ENCODE measurements at places on chromosomes 11 and 22.

GRCh38 chr11:107851704-107852310, 6.8 kb downstream of the SLC35F2 start:
- no peak for DNase-seq

GRCh38 chr11:131511794-131512193, 141.4 kb downstream of the NTM start:
- DNase-seq: no peak

DNA sequence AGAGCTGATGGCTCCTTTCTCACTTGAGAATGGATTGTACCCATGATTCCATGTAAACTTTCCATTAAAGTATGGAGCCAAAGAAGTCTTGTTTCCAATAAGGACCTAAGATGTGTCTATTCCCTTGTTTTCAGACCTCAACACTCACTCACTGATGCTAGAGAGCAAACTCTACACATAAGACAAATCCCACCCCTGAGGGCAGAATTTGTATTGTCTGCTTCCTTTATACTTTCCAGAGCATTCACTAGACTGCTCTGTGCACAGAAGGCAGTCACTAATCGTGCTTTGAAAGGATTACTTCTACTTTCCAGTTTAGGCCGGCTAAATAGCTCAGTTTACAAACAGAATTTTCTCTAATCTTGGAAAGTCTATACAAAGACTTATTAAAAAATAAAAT, 6.4 kb downstream of the ANKRD49 start:
- DNase-seq: no peak

DNA sequence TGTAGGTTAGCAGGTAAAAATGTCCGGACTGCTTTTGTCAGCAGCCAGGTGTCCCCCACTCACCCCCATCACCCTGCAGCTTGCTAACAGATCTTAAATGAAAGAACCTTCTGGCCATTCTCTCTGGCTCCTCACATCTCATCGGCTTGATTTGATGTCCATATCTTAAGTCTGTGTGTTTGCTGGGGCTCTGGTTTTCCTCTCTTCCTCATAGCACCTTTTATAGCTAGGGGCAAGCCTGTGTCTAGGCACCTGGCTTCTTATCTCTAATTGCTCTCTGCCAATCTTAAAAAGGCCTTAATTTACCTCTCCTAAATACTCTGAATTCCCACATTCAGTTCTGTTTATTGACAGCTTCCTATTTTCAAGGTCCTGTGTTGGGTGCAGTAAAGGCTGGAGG, 72.0 kb downstream of the ARHGAP42 start:
- DNase-seq: no peak

DNA sequence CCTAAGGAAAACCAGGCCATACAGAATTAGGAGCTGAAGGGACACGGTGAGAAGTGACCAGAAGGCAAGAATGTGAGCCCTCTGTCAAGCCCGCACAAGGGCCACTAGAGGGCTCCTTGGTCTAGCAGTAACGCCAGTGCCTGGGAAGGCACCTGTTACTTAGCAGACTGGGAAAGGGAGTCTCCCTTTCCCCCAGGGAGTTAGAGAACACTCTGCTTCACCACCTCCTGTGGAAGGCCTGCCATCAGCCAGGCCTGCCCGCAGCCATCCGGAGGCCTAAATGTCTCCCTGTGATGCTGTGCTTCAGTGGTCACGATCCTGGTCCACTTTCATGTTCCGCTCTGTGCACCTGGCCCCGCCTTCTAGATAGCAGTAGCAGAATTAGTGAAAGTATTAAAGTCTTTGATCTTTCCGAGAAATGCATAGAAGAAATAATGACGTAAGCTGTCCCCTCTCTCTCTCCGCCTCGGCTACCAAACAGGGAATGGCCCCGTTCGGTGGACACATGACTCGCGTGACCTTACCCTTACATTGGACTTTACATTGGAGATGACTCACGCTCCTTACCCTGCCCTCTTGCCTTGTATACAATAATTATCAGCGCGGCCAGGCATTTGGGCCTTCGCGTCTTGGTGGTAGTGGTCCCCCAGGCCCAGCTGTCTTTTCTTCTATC, 10.7 kb upstream of the GSTP1 start:
- peak; percentile 73 for DNase-seq

DNA sequence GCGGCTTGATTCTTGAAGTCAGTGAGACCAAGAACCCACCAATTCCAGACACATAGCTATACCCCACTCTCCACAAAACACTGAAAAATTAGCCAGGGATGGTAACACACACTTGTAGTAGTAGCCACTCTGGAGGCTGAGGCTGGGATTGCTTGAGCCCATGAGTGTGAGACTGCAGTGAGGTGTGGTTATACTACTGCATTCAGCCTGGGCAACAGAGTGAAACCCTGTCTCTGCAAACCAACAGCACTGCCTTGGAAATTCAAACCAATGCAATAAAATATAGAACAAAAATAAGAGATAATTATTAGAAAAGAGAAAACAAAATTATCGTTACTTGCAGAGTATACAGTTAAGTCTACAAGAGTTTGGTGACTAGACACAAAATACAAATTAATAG, 20.2 kb upstream of the PRDM10 start:
- DNase-seq: no peak

- peak; percentile 65 for DNase-seq
Observed at GRCh38 chr11:118790357-118791110, 430 bp downstream of the DDX6 start.

DNA sequence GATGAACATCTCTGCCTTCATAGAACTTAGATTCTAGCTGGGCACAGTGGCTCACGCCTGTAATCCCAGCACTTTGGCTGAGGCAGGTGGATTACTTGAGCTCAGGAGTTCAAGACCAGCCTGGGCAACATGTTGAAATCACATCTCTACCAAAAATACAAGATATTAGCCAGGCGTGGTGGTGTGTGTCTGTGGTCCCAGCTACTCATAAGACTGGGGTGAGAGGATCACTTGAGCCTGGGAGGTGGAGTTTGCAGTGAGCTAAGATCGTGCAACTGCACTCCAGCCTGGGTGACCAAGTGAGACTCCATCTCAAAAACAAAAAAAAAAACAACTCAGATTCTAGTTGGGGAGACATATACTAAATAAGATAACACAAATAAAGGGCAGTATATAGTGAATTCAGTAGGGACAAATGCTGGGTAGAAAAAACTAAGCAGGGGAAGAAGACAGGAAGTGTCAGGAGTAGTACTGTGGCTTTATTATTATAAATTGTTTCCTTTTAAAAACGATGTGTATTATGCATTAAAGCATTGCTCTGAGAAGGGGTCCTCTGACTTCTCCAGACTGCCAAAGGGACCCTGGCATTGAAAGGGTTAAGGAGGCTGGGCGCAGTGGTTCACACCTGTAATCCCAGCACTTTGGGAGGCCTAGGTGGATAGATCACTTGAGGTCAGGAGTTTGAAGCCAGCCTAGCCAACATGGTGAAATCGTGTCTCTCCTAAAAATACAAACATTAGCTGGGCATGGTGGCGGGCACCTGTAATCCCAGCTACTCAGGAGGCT, 46.7 kb downstream of the PACS1 start:
- no peak for DNase-seq

GRCh38 chr11:6594142-6594768, 9.2 kb downstream of the RRP8 start:
- DNase-seq: no peak

DNA sequence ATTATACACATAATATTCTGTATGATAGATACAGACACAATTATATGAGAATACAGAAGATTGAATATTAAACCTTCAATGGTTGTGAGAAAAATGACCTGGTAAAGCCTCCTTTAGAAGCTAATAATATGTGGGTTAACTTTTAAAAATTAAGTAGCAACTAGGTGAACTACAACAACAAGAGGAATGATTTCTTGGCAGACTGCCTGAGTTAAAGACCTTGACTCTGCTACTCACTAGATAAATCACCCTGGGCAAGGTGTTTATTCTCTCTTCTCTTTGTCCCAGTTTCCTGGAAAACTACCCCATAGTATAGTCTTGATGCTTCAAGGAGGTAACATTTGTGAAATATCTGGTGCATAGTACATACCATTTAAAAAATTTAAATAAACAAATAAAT, 519.6 kb upstream of the TENM4 start:
- no peak for DNase-seq

GRCh38 chr22:44599084-44599483, 101.1 kb upstream of the RTL6 start:
- DNase-seq: no peak

DNA sequence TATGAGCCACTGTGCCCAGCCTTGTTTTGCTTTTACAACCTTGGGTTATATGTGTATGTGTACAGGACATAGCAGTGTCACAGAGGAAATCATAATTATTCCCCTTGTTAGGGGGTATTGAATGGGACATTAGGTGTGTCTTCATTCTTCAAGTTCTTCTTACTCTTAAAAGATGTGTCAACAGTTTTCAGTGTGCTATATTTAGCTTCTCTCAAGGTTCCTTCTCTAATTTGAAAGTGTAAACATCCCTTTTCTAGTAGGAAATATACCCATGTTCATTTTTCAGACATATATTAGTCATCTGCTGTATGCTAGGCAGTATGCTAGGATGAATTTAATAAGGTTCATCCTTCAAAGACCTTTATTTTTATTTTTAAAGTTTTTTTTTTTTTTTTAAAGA, 17.1 kb downstream of the PCF11 start:
- no peak for DNase-seq

GRCh38 chr11:40388097-40388818, 1071.2 kb downstream of the LRRC4C start:
- peak; percentile 48 for DNase-seq

- no peak for DNase-seq
Observed at GRCh38 chr11:78815831-78816230, 241.2 kb upstream of the NARS2 start.

GRCh38 chr11:93524858-93525257, 18.3 kb downstream of the SMCO4 start:
- no peak for DNase-seq

- peak; percentile 85 for DNase-seq
Observed at GRCh38 chr11:86291466-86292262, 10.4 kb upstream of the HIKESHI start.

DNA sequence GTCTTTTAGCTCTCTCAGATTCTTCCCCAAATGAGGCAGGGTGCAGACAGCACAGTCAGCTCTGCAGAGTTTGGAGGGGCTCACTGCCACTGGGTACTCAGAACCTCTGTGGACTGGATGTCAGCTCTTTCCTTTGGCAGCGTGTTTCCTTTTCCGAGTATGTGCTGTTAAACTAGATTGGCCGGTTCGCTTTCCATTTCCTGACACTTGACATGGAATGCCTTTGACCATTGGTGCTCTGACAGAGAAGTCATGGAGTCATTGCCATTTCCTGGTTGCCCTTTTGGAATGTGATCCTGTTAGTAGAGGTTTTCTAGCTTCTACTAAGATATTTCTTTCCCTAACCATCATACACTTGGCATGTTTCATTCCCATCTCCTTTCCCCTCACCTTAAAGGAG, 86.7 kb downstream of the SWAP70 start:
- no peak for DNase-seq

DNA sequence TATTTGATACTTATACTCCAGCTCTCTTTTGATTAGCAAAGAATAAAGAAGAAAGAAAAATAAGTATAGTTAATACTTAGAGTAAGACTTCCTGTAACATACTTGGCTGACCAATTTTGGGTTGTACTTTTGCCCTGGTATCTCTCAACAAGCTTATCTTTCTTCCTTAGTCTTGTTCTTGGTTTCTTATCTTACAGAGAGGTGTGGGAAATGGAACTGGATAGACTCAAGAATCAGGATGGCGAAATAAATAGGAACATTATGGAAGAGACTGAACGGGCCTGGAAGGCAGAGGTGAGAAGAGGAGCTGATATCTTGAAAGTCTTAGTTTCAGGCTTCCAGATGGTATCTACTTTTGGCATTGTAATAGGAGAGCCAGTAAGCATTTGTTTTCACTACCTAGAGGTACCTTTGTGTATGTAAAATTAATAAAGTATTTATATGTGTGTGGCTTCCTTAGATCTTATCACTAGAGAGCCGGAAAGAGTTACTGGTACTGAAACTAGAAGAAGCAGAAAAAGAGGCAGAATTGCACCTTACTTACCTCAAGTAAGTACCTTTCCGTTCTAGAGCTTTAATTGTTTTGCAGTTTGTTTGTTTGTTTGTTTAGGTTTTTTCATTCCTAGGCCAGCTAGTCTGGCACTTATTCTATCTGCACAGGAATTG, 11.3 kb upstream of the BACE1-AS start:
- no peak for DNase-seq

- DNase-seq: no peak
Observed at GRCh38 chr11:33842236-33842915, 49.5 kb downstream of the LMO2 start.

GRCh38 chr11:17588166-17588565, 41.1 kb downstream of the OTOG start:
- DNase-seq: no peak

GRCh38 chr22:50009251-50009650, 3.3 kb downstream of the IL17REL start:
- DNase-seq: no peak

GRCh38 chr11:60705895-60706294, 6.5 kb downstream of the MS4A8 start:
- DNase-seq: no peak

GRCh38 chr22:46754110-46754799, 8.2 kb upstream of the TBC1D22A start:
- peak; percentile 98 for DNase-seq

GRCh38 chr11:127066401-127067090, 66.0 kb upstream of the KIRREL3 start:
- DNase-seq: no peak

DNA sequence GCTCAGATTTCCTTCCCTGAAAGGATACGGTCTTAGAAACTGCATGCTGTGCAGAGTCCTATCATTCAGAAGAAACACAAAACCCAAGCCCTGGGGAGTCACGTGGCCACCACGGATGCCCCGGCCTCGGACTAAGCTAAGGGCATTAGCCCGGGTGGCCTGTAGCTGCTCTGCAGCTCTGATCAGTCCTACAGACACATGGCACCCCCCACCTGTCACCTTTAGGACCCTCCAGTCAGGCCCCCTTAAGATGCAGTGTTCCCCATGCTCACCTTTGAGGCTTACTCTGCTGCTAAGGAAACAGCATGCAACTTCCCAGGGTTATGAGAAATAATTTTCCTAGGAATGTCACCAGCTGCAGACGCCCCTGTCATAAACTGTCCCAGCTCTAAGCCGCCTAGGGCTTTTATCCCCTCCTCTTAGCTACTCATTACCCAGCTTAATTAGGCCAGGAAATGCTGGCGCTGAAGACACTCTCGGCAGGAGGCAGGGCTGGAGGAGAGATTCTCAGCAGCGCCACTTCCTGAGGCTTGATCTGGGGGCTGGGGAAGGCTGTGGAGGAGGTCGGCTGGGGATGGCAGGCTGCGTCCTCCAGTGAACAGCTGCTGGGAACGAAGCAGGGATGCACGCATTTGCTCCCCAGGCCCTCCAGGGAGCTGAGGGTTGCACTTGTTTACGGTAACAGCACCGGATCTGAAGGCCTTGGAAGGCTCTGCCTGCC, 47.2 kb upstream of the ADA2 start:
- no peak for DNase-seq

Data from RKO (cell line).